Activated CD8-positive, alpha-beta T cell treated with anti-CD3 and anti-CD28 coated beads for 36 hours (primary cell): ENCODE measurements at places on chromosomes 7 and 10. TPM values are rescaled to one million over a fixed set of nuclear protein-coding genes. Genes with fewer than 3 reads are reported as not detected.

GRCh38 chr10:87767253-87767652, 50.8 kb downstream of the ATAD1 start:
- H3K27me3 ChIP-seq, result no peaks in the 10 kb centered on the region
- no peak overlapping the region for H3K4me3 ChIP-seq
- no peak for DNase-seq

DNA sequence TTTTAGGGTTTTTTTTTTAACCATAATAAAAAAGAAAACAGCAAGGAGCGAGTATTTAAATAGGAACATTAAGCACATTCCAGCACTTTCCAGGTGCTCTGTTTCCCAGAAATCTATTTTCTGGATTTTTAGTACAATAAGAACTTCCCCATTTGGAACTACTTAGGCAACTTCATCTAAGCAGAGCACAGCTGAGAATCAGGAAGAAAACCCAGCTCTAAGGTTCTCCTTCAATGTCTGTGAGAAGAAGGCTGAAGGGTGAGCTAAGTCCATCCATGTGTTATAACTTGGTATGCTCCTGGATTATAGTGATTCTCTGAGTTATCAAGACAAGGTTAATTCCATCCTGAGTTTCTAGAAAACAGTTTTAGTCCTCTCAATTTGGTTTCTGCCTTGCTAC, 181.9 kb downstream of the CYP26A1 start:
- no peaks in the 10 kb centered on the region for H3K4me1 ChIP-seq
- H3K27ac ChIP-seq, result no peak overlapping the region
- no peaks in the 10 kb centered on the region for H3K36me3 ChIP-seq
- no peaks in the 10 kb centered on the region for H3K27me3 ChIP-seq

DNA sequence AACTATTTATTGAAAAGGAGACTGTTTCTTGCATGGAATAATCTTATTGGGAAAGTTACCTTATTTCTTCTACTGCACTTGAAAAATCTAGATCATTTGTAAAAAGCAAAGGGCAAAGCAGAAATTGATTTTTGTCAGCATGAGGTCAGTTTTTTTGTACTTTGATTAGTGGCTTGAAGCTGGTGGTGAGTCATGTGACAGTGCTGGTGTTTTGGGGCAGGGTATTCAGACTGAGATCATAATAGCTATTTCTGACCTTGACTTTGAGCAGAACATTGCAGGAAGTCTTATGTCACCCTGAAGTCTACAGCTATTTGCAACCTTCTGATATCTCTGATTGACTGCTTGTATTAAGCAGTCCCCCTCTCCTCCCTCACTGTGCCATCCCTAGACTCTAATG, 66.3 kb upstream of the SORCS3 start:
- H3K4me1 ChIP-seq, result no peaks in the 10 kb centered on the region
- no peak overlapping the region for H3K4me3 ChIP-seq
- H3K27me3 ChIP-seq, result peaks cover 13% of the 10 kb centered on the region
- H3K27ac ChIP-seq, result no peak overlapping the region

GRCh38 chr10:9427209-9427608, 1372.7 kb downstream of the GATA3 start:
- no peak overlapping the region for H3K4me3 ChIP-seq
- DNase-seq, result no peak
- no peak overlapping the region for H3K27ac ChIP-seq

DNA sequence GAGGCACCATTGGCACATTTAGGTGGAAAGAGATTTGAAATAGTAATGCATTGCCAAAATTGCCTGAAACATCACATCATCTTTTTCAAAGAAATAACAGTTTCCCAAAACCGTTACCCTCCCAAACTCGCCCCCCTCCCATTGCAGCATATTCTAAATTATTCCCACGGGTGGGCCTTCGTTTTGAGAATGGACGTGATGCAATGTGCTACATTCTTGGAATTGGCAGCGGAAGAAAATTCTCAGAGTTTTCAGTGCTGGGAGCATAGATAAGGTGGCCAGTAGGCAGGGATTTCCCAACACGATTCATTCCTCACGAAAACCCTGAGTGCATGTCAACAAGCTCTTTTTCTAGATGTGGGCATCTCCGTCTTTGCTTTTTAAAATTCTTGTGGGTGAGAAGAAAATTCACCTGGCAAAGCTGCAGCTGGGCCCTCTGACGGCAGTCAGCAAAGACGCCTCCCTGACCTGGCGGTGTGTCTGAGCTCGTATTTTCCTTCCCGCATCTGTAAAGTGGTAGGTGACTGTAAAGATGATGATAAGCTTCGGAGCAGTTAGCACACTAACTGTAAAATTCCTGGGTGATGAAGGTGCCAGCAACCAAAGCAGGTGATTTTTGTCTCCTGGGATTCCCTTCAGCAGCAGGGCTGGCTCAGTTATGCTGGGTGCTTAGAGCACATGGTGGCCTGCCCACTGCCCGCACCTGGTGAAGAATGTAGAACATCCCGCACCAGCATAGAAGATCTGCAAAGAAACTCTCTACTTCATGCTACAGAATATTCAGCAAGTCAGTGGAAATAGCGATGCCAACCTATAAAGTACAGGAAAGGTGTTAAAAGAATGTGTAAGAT, 141.9 kb upstream of the KLF6 start:
- no peaks in the 10 kb centered on the region for H3K36me3 ChIP-seq
- peak overlapping the region; percentile 89 for H3K27ac ChIP-seq
- H3K4me3 ChIP-seq, result no peak overlapping the region
- peaks cover 23% of the 10 kb centered on the region for H3K4me1 ChIP-seq
- H3K27me3 ChIP-seq, result no peaks in the 10 kb centered on the region
- peak; percentile 65 for DNase-seq

DNA sequence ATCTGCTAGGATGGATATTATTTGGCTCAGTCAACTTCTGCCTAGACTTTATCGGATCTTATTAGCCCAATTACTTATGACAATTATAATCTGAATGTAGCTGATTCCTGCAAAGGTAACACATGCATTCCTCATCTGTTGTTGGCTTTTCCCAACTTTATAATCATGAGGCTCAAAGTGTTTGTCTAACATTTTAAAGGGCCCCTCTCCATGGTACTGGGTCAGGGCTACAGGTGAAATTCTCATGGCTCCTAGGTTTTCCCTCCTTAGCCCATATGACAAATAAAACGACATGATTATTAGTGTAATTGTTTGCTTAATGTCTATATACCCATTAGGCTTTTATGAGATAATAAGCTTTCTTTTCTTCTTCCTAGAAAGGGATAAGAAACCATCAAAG, 4.2 kb upstream of the LRGUK start:
- no peaks in the 10 kb centered on the region for H3K36me3 ChIP-seq
- H3K4me1 ChIP-seq, result peaks cover 11% of the 10 kb centered on the region
- DNase-seq, result no peak
- no peak overlapping the region for H3K4me3 ChIP-seq
- no peak overlapping the region for H3K27ac ChIP-seq
- H3K27me3 ChIP-seq, result peaks cover 4% of the 10 kb centered on the region

GRCh38 chr7:90842430-90842788, 246.3 kb downstream of the CDK14 start:
- no peaks in the 10 kb centered on the region for H3K27me3 ChIP-seq
- H3K36me3 ChIP-seq, result no peaks in the 10 kb centered on the region
- H3K4me1 ChIP-seq, result no peaks in the 10 kb centered on the region
- no peak for DNase-seq
- no peak overlapping the region for H3K27ac ChIP-seq

- H3K36me3 ChIP-seq, result no peaks in the 10 kb centered on the region
- H3K27ac ChIP-seq, result no peak overlapping the region
- peak; percentile 13 for DNase-seq
- H3K27me3 ChIP-seq, result peaks cover 15% of the 10 kb centered on the region
These were observed 10.9 kb upstream of the ERCC6 start for GRCh38 chr10:49549640-49550346.

GRCh38 chr10:129883626-129884397, 80.3 kb downstream of the EBF3 start:
- no peaks in the 10 kb centered on the region for H3K36me3 ChIP-seq
- H3K4me3 ChIP-seq, result no peak overlapping the region
- H3K27ac ChIP-seq, result no peak overlapping the region
- peaks cover 3% of the 10 kb centered on the region for H3K4me1 ChIP-seq
- no peak for DNase-seq

DNA sequence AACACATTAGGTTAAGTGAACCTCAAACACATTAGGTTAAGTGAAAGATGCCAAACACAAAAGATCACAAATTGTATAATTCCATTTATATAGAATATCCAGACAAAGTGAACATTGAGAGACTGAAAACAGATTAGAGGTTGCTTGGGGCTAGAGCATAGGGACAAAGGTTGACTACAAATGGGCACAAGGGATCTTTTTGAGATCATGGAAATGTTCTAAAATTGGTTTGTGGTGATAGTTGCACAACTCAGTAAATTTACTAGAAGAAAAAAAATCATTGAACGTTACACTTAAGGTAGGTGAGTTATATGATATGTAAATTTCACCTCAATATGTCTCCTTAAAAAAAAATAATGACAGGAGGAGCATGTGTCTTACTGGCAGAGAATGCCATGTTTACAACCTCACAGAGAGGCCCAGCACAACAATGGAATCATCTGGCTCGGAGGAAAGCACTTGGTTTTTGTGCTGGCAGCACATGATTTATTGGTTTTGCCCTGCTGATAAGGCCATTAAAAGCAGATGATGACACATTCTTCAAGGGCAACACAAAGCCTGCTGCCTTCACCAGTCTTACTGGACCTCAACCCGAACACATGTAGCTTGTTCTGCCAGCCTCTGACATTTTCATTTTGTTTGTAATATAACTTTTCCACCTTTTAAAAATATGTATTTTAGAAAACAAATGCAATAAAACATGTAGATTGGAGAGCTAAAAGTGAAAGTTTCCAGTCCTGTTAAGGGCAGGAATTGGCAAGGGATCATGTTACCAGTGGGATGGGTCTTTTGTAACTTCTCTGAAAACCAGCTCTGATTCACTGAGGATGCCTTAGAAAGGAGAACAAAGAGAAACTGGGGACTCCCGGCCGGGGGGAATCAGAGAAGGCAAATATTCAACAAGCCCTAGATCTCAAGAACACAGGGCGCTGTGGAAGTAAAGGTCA, 11.9 kb upstream of the LMOD2 start:
- H3K27me3 ChIP-seq, result peaks cover 12% of the 10 kb centered on the region
- no peak for DNase-seq
- H3K27ac ChIP-seq, result no peak overlapping the region
- H3K4me3 ChIP-seq, result no peak overlapping the region
- H3K4me1 ChIP-seq, result no peaks in the 10 kb centered on the region

- H3K27me3 ChIP-seq, result no peaks in the 10 kb centered on the region
- no peak overlapping the region for H3K4me3 ChIP-seq
- no peak overlapping the region for H3K27ac ChIP-seq
- H3K36me3 ChIP-seq, result no peaks in the 10 kb centered on the region
- H3K4me1 ChIP-seq, result no peaks in the 10 kb centered on the region
These were observed 23.9 kb upstream of the PPP1R17 start for GRCh38 chr7:31663072-31663471.

GRCh38 chr10:57260175-57260574, 899.1 kb upstream of the ZWINT start:
- DNase-seq, result no peak
- H3K4me1 ChIP-seq, result no peaks in the 10 kb centered on the region

FOXI2 gene
- total RNA-seq, result not detected

MCU gene
- total RNA-seq, result 18.3 TPM

HOXA13 gene
- total RNA-seq, result not detected

ZNF853 gene
- total RNA-seq, result 1.8 TPM

GIMAP2 gene
- 42.7 TPM for total RNA-seq

TSPAN13 gene
- total RNA-seq, result 1.0 TPM

MKI67 gene
- 230 TPM for total RNA-seq

CREB5 gene
- total RNA-seq, result 1.2 TPM

WDFY4 gene
- total RNA-seq, result 0.90 TPM

CLCN1 gene
- total RNA-seq, result not detected

LBX1 gene
- not detected for total RNA-seq

CNPY1 gene
- total RNA-seq, result not detected

GFRA1 gene
- total RNA-seq, result not detected
